ENCODE measurements at places on chromosomes 7 and 10.

DNA sequence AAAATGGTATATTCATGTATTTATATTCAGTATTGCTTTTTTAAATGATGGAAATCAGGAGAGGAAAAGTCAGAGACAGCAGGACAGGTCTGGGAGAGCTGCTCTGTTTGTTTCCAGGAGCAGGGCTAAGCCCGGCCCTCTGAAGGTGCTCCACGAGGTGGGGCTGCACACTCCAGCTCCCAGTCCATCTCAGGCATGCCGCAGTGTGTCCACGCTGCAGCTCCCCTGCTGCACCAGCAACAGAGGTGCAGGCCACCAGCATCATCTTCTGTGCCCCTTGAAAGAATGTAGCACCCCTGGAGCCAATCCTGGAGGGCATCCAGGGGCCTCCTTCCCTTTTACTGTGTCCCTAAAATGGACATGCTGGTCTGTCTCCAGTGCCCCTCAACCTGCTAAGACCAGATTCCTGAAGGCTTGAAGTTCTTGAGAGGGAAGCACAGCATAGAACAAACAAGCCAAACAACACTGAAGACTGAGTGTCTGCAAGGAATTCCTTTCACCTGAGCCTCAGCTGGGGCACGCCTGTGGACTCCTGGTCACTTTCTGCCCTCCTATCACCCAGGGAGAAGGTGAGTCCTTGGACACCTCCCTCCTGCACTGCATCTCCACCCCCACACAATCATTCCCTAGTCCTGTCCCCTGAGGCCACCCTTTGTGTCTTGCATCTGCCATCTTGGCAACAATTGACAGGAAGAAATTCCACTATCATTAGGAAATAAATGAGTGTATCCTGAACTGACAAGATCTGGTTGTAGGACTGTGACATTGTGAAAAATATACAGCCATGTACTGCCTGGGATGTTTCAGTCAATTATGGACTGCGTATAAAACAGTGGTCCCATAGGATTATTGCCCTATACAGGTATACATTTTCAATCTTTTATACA is 100.5 kb downstream of the CXCL12 start:
- DNase-seq = no peak

DNA sequence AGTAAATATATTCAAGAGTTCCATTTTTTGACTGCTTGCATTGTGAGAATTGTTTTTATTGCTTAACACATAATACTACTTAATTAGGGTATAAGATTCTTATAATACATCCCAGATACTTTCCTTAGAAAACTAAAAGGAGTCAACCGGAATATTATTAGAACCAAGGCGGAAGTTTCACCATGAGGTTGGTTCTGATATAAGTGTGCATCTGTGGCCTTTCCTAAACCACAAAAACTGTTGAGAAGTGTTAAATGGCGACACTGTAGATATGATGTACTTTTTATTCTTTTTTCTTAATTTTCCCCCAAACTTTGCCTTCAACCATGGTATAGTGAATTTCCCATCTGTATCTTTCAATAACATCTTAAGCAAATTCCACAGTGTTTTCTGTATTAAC is 32.3 kb upstream of the INHBA start:
- no peak for DNase-seq

DNA sequence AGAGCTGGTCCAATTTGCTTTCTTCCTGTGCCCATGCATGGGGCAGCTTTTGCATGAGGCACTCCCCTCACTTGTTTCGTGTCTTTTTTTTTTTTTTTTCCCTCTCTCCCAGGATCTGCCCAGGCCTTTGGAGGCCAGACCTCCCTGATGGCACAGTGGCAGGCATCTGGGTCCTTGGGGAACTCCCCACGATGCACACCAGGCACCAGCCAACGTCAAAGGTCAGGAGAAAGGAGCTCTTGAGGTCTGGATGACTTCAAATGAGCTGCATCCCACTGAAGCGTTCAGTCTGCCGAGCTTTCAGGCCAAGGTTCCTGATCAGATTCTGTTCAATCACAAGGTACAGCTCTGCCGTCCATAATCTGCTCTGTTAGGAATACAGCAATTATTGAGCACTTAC is 97.2 kb upstream of the CARD11 start:
- DNase-seq = no peak

DNA sequence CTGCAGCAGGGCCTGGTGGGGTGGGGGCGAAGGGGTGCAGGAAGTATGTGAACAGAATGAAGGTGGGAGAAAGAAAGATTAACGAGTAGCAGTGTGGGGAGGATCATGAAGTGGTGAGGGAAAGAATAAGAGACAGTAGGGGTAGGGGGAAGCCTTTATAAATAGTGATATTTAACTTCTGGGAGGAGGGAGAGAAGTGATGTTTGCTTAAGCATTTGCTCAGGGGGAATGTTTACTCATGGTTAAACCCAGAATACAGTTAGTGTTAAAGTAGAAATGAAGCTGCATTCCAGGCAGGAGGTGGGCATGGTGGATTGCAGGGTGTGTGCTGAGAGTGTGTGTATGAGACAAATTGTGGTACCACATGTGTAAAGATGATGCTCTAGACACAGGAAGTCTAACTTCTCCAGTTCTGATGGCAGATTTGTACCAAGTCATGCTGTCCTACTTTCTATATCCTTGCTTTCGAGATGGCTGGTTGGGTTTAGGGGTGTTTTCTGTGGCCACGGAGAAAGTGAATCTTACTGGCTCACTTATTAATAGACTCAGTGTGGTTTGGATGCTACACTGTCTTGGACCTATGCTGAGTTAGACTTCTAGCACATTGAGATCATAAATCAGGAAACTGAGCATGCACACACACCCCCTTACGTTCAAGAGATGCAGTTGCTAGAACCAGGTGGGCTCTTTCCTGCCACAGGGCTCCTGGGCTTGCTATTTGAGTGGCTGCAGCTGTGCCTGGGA is 10.6 kb upstream of the DNMBP start:
- no peak for DNase-seq

DNA sequence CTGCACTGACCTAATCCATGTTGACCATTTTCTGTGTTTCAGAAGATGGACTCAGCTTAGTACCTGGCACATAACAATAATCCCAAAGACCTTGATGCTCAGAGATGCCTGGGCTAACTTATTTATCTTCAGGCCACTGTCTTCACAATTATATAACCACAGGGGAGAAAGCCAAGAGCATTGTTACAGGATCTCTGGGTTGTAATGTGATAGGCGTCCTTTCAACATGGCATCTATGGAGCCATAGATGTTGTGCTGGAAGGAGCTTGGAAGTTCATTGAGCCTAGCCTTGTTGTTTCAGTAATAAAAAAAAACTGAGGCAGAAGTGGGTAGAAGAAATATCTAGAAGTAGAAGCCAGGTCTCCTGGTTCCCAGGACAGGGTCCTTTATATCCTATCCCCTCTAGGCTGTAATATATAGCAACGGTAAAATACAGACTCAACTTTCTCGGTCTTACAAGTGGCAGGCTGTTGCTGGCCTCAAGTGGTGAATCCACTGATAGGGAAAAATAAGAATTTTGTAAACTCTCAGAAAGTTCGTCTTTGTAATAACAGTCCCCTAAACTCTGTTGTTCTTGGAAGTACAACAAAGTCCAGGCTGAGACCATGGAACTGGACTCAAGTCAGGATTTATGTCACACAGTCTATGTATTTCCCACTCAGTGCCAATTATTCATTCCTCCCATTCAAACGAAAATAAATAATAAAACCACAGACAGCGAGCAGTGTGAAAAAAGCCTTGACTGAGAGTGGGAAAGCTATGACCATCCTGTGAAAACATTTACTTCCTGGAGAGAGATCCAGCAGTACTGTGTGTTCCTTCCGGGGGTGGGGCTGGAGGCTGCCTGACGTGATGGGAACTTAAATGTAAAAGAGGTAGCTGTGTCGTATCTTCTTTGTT is 277.6 kb downstream of the REEP3 start:
- DNase-seq = no peak

- DNase-seq = no peak
Measured at GRCh38 chr10:122060250-122060649, 71.3 kb downstream of the TACC2 start.

GRCh38 chr7:17302575-17303142 is 4.2 kb downstream of the AHR start:
- no peak for DNase-seq

DNA sequence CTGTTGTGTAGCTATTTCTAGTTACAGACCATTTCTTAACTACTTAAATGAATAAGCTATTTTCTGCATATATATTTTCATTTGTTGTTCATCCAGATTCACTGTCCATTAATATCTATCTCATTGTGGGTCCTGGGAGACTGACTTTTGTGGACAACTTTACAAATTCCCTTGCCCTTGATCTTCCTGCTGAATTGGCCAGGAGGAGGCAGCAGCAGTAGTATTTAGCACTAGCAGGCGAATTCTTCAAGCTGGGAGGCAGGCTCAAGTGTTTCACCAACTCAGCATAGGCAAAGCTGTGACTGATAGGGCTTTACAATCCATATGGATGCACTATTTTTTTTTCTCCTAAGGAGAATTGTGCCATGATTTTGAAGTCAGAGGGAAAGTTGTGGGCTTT is 461.0 kb upstream of the NRG3 start:
- DNase-seq = no peak

GRCh38 chr7:135160098-135160857 is 10.2 kb downstream of the CYREN start:
- DNase-seq = no peak

DNA sequence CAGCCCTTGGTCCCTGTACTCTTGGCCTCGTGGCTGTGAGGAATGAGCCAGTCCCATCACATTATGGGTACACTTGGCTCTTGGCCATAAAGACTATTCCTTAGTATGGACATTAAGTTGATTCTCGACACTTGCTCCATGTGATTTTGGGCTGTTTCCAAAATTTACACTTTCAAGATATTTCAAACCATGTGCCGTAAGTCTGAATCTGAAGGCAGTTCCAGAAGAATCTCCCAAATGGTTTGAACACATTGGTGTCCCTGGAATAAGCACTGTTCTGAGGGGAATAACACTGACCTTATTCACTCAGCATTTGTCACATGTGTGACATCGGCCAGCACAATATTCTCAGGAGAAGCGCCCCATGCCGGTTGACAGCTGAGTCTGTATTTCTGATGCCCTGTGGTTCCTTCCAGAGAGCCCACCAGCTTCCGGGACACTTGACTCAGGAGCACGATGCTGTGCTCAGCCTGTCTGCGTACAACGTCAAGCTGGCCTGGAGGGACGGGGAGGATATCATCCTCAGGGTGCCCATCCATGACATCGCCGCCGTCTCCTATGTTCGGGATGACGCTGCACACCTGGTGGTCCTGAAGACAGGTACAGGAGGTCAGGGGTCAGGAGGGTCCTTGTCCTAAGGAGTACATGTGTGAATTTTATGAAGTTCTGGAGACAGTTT is 24.6 kb downstream of the NACAD start:
- DNase-seq = no peak

DNA sequence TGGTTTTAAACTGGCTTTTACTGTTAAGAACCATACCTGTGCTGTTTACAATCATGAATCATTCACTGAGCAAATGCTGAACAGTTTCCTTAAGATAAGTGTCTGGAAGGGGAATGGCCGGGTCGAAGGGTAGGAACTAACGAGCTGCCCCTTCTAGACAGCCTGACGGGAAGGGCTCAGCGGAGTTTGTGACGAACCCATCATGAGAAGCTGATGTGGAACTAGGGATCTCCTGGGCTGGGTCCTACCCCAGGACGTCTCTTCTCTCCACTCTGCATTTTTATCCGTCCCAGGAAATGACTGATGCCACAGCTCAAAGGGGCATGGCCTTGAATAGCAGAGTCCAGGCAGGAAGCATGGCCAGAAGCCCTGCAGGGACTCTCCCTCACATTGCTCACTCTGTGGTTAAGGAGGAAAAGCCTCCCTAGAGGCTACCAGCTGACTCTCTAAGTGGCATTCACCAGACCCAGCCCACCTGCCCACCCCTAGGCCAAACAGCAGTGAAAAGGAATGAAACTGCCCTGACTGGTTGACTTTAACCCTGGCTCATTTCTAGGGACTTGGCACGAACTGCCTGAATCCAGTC is 112.0 kb downstream of the PFKFB3 start:
- DNase-seq = no peak

DNA sequence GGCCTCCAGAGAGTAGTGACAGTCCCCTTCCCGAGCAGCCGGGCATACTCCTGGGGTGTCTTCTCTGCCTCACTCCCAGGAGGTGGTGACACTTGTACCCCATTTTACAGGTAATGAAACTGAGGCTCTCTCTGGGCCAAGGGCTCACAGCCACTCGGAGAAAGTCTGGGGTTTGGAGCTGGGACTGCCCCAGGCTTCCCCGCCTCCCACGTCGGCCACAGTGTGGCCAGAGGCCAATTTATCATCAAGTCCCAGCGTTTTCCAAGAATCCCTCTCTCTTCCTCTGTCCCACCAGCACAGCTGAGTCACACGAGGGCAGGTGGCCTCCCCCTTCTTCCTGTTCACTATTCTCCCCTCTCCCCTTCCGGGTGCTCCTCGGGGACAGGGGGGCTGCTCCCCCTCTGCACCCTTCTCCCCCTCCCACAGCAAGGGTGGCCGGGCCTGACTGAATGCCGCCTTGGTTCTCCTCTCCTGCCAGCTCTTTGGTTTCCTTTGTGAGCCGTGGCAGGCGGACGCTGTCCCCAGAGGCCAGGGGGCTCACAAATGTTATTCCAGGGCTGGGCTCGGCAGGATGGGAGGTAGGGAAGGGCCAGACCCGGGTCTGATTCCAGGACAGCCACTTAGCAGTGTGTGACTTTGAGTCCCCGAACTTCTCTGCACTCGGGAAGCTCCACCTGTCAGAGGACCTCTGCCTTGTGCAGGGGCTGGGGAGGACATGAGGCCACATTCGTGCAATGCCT is 17.7 kb downstream of the CLIP2 start:
- no peak for DNase-seq

- no peak for DNase-seq
Measured at GRCh38 chr7:26593896-26594295, 270.5 kb downstream of the SKAP2 start.

DNA sequence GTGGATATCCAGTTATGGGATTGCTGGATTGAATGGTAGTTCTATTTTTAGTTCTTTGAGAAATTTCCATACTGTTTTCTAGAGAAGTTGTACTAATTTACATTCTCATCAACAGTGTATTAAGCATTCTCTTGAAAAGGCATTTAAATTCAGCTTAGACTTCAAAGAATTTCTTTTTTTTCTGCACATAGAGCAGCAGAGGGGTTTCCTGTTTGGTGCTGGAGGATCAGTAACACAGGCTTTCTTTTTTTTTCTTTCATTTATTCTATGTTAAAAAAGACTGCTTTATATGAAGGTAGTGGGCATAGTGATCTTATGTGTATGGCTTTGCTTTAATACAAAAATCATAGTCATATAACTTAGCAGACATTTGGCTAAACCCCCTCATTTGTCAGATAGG is 47.6 kb upstream of the TARP start:
- no peak for DNase-seq

- DNase-seq = no peak
Measured at GRCh38 chr7:101433688-101434087, 71.0 kb downstream of the COL26A1 start.

DNA sequence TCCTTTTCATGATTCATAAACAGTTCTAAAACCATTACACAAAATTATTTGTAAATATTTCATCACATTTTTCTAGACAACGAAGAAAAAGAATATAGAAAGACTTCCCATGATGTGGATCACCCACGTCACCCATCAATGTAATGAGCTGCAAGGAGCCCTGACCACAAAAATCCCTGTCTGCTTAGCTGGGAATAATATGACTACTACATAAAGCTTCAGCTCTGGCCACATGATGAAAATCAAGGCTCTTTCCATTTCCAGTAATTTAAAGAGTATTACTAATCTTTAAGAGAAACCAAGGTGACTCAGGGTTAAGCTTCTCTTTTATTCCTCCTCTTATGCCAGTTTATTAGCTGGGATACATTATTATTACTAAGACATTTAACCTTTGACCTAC is 180.8 kb upstream of the CACNA2D1 start:
- DNase-seq = no peak
